ENCODE measurements at places on chromosomes 6 and 20. TPM values are rescaled to one million over a fixed set of nuclear protein-coding genes. Genes with fewer than 3 reads are reported as not detected.

The SMIM28 gene
- total RNA-seq = not detected

The BFSP1 gene
- total RNA-seq = 2.5 TPM

DNA sequence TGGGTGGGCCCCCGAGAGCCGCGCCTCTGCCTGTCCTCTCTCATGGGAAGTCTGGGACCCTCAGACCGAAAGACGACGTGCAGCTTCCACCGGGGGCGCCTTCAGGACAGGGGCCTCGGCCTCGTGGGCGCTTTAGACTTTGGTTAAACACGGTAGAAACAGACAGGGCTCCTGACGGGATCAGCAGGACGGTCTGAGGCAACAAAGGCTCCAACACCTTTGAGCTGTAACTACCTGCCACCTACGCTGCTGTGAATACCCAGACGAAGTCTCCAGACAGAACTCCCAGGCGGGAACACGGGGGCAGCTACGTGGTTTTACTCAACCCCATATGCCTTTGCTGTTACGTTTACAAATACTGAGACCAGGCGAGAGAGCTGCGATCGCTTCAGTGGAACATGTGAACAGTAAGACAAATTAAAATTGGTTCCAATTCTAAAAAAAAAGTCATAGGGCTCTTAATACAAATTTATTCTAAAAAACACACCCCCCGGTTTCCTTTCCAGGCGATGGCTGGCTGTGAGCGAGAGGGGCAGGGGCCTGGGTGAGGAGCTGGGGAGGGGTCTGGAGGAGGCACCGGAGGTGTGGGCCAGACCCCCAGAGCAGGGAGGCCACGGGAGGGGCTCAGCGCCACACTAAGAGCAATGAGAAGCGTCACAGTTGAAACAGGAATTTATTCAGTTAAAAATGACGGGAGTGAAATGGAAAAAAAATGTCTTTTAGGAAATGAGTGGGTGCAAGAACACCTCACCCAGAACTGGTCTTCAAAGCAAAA, 453.2 kb downstream of the QKI start:
- no peak for DNase-seq

DNA sequence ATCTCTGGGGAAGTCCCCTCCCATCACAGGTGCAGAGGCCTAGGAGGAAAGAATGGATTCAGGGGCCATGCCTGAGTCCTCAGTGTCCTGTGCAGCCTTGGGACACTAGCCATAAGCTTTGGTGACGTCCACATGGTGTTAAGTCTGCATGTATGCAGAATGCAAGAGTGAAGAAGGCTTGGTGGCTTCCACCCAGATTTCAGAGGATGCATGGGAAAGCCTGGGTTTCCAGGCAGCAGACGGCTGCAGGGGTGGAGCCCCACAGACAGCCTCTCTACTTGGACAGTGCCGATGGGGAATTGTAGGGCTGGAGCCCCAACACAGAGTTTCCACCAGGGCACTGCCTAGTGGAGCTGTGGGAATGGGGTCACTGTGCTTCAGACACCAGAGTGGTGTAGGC, 117.1 kb upstream of the NRN1 start:
- DNase-seq = no peak

DNA sequence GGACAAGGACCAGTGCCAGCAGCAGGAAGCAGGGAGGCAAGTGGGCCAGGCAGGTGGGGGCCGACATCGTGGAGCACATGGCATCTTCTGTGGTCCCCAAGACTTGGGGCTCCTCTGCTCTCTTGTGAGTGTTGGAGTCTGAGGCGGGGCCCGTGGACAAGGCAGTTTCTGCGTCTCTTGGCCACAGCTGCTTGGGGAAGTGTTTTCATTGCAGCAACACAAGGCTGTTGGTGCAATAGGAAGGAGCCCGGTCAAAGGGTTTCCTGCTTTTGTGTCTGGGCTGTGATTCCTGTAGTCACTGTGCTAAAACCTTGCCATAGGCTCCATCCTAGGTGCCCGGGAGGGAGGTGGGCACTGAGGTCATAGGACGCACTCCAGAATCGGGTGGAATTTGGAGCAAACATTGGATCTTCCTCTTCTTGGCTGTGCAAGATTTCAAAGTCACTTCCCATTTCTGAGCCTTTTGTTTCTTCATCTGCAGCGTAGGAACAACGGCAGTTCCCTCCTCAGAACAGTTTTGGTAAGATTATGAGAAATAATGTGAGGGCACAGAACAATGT, at the start of gene SIRPB2:
TSS of gene SIRPB2 (minus strand) at position 140 of the 560 bp plus-strand sequence. CDS start at position 79, 61 bp downstream.
- DNase-seq = no peak

Measured in H1 (cell line).